Large intestine (tissue), 12 donors: ENCODE measurements at places on chromosomes 7 and 10. TPM values are rescaled to one million over a fixed set of nuclear protein-coding genes. Genes with fewer than 3 reads are reported as not detected.

GRCh38 chr7:134069187-134069586, 58.0 kb upstream of the LRGUK start:
- no peak for DNase-seq

DNA sequence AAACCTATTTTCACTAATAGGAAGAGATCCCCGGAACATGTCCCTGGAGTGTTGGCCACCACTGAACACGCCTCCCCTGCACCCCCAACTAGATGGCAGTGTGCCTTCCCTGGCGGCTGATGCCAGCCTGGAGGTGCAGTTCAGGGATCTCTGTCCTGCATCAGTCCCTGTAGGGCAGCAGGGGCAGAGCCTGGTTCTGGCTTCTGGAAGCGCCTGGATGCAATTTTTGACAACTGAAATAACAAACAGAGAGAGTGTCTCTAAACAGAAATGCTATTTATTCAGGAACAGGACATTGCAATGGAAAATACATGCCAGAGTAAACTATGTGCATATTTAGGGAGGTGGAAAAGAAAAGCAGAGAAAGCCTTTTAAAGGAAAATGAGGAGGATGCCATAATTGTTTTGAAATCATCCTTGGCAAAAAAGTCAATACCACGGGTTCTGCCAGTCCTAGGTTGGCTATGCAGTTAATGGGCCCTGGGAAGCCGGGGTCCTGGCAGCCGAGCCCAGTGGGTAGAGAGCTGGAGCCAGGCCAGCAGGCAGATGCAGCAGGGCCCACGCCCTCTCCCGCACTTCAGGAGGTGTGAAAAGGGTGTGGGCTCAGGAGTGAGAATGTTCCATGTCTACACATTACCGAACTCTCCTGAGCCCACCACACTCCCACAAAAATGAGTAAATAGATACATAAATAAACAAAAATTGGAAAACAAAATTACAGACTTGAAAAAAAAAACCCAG, 18.5 kb downstream of the ANTXRL start:
- DNase-seq: no peak

DNA sequence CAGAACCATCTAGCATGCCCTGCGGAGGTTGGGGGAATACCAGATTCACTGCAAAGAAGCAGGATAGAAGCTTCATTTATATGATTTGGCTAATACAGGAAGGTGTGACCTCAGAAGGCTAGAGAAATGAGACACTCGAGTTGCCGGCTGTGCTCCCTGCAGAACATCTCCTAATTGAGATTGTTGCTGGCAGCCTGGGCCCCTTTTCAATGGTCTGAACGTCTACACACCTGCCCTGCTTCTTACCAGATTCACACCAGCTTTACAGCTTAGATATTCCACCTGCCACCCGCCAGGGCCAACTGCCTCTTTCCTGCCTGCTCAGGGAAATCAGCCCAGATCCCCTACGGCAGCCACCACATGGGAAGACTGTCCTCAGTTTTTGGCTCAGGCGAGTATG, 475.3 kb upstream of the AUTS2 start:
- no peak for DNase-seq

- no peak for DNase-seq
Observed at GRCh38 chr7:109131141-109131540, 561.5 kb downstream of the DNAJB9 start.

DNA sequence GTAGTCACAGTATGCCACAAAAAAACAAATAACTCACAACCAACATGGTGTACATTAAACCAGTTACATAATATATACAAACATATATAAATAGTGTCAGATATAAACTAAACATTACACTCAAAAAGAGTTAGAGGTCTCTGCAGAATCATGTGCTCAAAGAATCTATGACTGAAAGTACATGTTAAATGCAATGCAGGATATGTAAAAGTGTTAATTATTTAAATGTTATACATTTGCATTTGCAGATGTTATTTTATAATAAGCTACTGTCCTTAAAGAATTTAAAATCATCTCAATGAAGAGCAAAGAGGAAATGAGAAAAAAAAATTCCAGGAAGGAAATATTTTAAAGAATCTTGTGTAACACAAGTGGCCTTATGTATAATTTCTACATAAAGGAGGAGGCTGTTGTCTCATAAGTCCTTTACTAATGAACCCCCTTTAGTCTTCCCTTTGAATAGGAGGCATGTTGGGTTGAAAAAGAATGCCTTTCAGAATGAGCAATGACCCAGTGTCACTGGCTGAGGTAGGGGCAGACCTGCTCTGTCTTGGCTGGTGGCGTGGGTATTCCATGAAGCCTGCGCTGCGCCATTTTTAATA, 148.9 kb downstream of the ITGA8 start:
- no peak for DNase-seq

- DNase-seq: no peak
Observed at GRCh38 chr10:91761721-91762120, 36.5 kb upstream of the TNKS2 start.

DNA sequence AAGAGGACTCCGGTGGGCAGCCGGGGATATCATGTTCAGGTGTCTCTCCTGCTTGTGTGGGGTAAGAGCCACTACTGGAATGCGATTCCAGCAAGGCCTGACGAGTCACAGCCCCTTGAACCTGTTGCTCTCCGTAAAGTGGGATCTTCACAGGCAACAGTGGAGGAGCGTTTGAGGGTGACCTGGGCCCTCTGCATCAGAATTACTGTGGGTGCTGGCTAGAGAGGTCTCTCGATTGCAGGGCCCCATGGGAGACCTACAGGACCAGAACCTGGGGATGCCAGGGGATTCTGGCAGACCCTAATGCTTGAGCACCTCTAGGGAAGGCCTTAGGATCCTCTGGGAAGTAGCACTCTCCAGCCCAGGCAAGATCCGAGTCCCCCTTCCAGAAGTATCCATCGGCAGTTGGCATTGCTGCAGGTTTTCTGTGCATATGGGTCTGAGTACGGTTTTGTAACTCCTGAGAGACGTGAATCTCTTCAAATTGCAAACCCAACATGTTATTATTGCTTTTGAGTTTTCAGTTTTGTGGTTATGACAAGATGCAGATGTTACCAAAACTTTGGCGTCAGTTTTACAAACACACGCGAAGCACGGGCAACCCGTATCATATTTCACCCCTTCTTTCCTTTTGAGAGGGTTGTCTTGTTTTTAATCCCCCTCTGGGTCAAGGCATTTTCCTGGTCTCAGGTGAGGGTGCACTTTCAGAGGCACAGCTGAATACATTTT, 4.6 kb downstream of the MGMT start:
- DNase-seq: no peak

GRCh38 chr7:34282271-34282670, 375.7 kb upstream of the NPSR1 start:
- DNase-seq: no peak

DNA sequence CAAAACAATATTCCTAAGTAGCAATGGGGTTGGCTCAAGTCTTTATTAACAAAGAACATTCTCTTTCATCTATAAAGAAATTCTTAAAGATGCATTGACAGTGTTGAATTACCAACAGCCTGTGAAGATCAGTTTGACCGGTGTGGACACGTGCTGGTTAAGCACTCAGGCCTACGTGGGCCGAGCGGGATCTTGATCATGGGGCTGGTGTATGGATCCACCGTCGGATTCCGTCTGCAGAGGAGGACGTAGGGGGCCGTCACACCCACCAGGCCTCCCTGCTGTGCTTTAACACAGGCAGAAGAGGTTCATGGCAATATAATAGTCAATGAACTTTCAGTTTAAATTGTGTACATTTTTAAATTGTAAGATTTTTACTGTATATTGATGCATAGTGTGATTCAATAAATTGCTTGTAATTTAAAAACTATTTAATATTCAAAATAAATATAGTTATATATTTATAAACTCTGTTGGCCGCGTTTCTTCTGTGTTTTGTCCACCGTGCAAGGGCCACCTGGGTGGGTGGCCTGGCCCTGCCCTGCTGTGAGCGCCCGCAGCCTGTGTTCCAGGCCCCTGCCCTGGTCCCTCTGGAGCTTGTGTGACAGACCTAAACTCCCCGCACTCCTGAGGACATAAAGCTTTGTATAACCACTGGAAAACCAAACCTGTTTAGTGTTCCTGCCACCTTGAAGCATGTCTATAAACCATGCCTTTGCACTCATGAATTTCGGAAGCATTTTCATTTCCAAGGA, 1.9 kb upstream of the BHLHA15 start:
- no peak for DNase-seq

- no peak for DNase-seq
Observed at GRCh38 chr7:140404565-140405065, 757 bp downstream of the RAB19 start.

- no peak for DNase-seq
Observed at GRCh38 chr10:60479305-60480020, 89.8 kb upstream of the ANK3 start.

DNA sequence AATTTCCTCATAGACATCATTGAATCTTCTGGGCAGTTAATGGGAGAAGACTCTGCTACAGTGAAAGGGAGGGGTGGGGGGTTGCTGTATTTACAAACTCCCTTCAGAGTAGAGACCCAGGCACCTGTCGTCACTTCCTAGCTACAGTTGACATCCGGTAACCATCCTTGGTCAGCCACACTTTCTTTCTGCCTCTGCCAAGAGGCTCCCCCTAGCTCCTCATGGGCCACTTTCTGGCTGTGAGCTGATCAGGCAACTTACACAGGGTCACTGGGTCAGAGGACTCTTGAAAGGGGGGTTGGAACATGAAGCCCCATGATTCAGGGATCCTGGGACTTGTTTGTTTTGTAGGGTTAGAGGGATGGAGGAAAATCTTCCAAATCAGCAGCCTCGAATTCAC, 1.2 kb downstream of the TECPR1 start:
- DNase-seq: no peak

DNA sequence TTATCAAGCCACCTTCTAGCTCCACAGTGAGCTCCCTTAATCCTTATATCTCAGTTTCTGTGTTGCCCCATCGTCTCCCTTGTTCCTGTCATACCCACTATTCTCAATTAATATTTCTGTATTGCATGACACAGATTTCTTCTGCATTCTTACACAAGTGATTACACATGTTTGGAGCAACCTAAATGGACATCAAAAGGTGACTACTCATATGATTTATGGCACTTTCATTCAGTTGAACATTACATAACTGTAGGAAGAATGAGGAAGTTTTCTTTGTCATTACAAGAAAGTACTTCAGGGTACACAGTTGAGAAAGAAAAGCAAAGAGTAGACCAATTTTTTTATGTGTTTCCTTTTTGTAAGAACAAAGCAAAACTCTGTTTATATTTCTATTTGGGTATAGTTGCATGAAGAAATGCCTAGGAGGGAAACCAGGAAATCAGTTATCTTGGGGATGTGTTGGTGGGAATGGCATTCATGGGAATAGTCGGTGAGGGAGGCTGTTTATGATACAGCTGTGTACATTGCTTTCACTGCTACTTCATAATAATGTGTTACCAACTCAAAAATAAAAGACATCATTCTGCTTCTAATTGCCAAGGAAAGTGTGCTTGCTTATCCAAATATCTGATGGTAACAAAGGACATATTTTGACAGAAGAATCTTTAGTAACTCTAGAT, 23.6 kb upstream of the PRSS37 start:
- DNase-seq: no peak

DNA sequence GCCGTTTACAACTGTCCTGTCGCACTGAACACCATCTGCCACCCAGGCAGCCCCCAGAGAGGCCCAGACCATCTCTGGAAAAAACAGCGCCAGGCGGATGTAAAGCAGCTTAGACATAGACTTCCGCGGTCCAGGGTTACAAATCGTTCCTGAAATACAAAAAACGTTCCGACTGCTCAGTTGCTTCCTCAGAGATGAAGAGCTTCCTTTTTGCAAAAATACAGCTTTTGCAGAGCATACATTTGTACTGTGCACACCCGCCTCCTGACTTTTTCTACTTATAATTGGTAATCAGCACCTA, 11.4 kb downstream of the DAGLB start:
- DNase-seq: no peak

GRCh38 chr7:21041666-21042065, 255.0 kb upstream of the SP8 start:
- DNase-seq: no peak

GRCh38 chr7:121259826-121260225, 69.0 kb upstream of the WNT16 start:
- DNase-seq: no peak

DNA sequence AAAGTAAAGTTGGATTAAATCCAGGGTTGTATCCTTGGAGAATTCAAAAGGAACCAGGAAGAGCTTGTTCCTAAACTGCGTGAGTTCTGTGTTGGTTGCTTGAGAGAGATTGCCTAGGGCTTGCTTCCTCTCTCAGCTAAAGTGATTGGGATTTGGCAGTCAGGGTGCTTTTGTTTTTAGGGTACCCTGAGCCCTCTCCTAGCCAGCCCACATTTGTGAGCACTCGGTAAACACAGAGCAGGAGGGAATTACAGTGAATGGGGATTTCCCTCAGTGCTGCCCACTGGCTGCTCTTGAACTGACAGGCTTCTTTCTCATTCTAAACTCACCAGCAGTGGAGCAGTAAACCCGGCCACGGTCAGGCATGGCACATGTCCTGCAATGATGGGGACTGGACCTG, 146.9 kb downstream of the TPST1 start:
- peak; percentile 25 for DNase-seq

DNA sequence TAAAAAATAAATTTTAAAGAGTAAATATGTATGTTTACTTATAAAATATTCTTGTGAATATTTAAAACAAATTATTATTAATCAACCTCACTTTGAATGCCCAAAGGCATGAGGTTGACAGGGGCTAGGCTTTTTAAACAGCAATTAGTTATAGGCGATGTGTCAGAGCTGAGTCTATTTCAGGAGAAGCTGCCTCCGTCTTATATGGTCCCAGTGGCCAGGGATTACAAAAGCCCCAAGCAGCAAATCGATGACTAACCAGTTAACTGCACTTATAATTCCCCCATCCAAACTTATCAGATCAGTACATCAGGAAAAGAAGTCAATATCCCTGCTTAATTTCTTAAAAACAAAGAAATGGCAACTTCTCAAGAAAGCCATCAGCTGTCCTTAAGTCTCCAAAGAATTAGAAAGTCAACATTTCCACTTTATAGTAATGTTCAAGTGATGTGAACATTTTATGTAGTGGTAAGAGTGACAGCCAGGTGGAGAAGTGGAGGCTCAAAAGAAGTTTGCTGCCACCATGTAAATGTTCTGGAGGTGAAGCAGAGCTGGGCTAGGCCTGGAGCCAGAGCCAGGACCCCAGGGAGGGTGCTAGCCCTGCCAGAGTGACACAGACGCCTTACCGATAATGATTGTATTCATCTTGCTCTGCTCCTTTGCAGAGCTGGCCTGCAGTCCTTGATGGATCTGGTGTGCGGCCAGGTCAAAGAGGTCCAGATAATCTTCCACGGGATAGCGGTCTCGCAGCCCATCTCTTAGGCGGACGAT, 51.5 kb downstream of the CHST15 start:
- DNase-seq: no peak

MAT1A gene
- polyA plus RNA-seq: 0.10 TPM

C10orf62 gene
- 0.09 TPM for polyA plus RNA-seq

UCN3 gene
- 11.4 TPM for polyA plus RNA-seq

ZNF107 gene
- 6.1 TPM for polyA plus RNA-seq

RET gene
- 20.1 TPM for polyA plus RNA-seq

KIF5B gene
- 110 TPM for polyA plus RNA-seq

TMEM236 gene
- 34.3 TPM for polyA plus RNA-seq

BLNK gene
- 27.4 TPM for polyA plus RNA-seq

TFEC gene
- 132 TPM for polyA plus RNA-seq

LRRC61 gene
- polyA plus RNA-seq: 22.8 TPM

FAM200A gene
- polyA plus RNA-seq: 10.5 TPM
